Activated CD4-positive, alpha-beta T cell treated with anti-CD3 and anti-CD28 coated beads, Interleukin-2, Interleukin-6, amounts not matched to agents 100 ng/mL and 50 ng/mL, durations not matched to agents 16 hours and 8 hours (primary cell): ENCODE measurements at places on chromosomes 1 and 21.

DNA sequence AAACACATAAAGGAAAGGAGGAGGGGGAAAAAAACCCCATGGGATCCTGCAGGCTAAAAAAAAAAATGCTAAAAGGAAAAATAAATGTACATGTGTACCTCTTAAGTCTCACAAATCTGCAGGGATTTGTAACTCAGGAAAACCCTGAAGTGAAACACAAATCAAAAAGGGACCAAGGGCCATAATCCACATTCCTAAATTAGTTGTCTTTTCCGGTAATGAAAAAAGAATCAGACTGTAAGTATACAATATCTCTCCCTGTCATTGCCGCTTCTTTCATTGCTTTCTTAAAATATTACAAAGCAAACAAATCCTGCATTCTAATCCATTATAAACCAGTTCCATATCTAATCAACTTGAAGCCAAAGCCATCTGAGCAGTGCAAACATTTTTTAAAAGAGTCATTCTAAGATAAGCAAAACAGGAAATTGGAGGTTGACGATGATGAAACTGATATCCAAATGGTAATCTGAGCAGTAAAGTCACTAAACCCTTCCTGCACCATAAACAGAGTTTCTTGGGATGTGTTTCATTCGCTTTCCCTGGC lies 58.7 kb upstream of the SIM2 start:
- DNase-seq: no peak

DNA sequence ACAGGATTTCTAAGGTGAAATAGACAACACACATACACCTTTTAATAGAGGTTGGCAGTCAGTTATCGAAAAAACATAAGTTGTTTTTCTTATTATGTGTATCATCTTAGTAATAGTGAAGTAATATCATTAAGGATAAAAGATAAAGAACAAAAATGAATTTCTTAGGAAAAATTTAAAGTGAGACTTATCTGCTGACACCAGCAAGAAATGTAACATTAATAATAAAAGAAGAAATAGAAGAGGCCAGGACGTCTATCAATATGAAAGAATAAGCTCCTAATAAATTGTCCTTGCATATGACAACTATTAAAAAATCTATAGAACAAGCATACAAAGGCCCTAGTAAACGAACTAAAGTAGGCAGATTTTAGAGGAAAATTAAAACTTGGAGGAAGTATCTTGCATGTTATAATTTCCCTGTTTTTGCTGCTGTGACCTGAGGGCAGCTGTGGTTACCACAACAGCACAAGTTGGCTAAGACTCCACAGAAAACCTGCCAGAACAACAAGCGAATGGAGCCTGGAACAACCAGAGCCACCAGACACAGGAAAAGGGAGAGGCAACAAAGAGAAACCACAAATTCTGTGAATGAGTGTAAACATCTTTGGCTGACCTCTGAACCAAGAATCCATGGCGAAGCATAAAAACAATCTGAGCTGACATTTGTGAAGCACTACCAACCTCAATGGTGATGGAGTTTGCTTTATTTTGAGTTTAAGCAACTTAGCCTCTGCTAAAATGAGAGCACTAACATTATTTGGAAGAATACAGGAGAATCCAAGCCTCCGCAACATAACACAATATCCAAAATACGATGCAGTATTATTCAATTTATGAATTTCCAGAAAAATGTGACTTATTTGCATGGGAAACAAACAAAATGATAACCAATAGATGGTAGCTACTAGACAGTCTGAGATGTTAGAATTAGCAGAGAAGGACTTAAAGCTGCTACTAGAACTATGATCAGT lies 207.5 kb downstream of the KCNT2 start:
- DNase-seq: no peak

DNA sequence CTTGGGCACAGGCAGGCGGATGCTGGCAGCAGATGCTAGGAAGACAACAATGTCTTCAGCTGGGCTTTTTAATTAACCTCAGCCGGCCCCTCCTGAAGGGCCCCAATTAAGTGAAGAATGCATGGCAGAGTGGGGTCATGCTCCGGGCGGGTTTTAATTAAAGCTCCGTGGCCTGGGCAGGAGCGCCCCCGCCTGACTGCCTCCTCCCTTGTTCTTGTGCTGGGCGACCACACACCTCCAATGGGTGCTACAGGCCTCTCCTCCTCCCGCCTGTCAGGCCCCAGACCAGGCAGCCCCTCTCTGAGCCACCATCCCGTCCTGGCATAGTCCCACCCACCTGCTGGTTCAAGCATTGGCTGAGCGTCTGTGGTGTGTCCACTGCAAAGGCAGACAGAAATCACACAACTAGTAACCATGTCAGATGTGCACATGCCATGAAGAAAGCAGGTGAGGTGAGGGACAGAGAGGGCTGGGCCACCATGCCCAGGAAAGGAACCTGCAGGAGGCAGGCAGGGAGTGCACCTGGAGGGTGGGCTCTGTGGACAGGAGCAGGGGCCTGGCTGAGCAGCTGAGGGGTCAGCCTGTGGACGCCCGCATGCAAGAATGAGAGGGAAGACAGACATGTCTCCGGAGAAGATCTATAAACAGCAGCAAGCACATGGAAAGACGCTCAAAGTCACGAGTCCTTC lies 8.5 kb upstream of the ARF1 start:
- DNase-seq: no peak

GRCh38 chr1:183315991-183316758 lies 102.0 kb downstream of the NMNAT2 start:
- DNase-seq: no peak

DNA sequence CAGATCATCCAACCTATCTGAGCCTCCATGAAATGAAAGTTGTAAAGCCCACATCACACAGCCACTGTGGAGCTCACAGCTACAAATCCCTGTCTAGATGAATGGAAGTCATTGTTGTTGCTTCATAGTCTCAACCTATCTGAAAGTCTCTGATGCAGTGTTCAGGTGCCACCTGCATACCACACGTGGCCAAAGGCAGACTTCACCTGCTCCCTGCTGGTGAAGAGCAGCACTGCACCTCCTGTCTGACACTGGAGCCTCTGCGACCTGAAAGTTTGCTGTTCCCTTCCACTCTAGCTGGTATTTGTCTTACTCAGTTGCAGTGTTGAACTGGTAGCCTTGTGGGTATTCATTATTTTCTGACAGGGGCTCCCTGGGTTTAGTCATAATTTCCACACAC lies 18.4 kb downstream of the LORICRIN start:
- DNase-seq: peak; percentile 72

- DNase-seq: no peak
Measured at GRCh38 chr21:38129711-38130110, 127.1 kb upstream of the KCNJ15 start.
